Hypothalamus (tissue), 51 donors: ENCODE measurements at places on chromosomes 5 and 9.

- no peak for DNase-seq
Measured at GRCh38 chr5:121993191-121993590, 31.4 kb downstream of the SRFBP1 start.

- DNase-seq = no peak
Measured at GRCh38 chr5:157703736-157704135, 27.5 kb upstream of the THG1L start.

DNA sequence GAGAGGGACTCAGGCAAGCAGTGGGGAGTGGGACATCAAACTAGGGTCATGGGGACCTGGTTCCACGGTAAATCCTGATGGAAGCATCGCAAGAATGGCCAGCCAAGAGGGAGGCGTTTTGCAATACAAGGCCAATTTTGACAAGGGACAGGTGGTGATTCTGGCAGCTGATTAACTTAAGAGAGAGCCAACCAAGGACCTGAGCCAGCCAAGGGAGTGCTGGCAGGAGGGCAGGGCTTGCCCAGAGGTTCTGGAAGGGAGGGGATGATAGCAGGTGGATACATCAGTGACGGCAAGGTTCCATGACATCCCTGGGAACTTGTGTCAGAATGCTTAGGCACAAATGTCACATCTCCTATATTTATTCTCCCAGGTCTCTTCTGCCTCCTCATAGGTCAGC lies 32.8 kb upstream of the PUM3 start:
- no peak for DNase-seq

GRCh38 chr5:167853421-167853820 lies 438.0 kb upstream of the WWC1 start:
- DNase-seq = no peak

- no peak for DNase-seq
Measured at GRCh38 chr5:178214160-178214803, 9.9 kb downstream of the HNRNPAB start.

DNA sequence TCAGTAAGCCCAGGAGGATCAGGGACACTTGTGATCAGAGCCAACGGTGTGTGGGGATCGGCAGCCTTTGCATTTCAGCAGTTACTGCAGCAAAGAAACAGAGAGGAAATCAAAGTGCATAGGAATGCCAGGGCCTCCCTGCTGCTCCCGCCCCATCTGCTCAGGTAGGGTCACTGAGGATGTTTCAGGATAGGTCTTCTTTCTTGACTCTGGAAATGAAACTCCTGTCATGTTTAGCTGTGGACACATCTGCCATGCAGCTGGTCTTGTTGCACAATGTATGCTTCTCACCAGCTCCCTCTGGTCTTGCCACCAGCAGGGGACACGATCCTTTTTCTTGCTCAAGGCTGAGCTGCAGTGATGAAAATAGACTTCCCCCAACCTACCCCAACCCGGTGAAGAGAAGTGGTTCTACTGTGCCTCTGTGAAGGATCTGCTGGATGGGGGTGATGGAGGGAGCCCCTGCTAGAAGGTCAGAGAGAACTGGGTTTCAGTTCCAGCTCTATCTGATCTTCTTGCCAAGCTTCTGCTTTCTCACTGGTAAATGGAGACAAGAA lies 185.2 kb upstream of the KLF4 start:
- no peak for DNase-seq

GRCh38 chr5:40780199-40780598 lies 18.0 kb downstream of the PRKAA1 start:
- DNase-seq = no peak

DNA sequence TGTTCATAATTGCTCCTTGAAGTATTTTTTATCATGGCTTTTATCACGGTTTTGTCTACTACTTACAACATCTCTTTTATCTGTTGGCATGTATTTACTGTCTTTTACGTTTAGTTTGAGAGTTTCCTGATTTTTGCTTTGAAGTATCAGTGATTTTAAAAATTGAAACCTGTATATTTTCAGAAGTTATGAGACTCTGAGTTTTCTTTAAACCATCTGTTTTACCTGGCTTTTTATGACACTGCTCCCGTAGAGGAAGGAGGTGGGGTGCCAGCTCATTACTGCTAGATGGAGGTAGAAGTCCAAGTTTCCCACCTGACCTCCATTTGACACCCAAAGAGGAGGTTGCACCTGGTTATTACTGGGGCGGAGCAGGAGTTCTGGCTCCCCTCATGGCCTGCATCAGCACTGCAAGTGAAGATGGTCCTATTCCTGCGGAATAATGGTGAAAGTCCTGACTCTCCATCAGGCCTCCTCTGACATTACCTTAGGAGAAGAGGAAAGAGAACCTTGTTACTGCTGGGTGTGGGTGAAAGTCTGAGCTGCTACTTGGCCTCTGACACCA lies 10.0 kb upstream of the ZNF131 start:
- DNase-seq = no peak

- DNase-seq = no peak
Measured at GRCh38 chr5:124761010-124761409, 14.6 kb upstream of the ZNF608 start.

GRCh38 chr9:104905153-104905901 lies 22.6 kb downstream of the ABCA1 start:
- DNase-seq = no peak

- no peak for DNase-seq
Measured at GRCh38 chr5:173108914-173109313, 35.4 kb upstream of the BNIP1 start.

GRCh38 chr9:2697492-2697891 lies 19.8 kb upstream of the KCNV2 start:
- no peak for DNase-seq

- DNase-seq = no peak
Measured at GRCh38 chr5:86917117-86917579, 299.4 kb downstream of the COX7C start.

DNA sequence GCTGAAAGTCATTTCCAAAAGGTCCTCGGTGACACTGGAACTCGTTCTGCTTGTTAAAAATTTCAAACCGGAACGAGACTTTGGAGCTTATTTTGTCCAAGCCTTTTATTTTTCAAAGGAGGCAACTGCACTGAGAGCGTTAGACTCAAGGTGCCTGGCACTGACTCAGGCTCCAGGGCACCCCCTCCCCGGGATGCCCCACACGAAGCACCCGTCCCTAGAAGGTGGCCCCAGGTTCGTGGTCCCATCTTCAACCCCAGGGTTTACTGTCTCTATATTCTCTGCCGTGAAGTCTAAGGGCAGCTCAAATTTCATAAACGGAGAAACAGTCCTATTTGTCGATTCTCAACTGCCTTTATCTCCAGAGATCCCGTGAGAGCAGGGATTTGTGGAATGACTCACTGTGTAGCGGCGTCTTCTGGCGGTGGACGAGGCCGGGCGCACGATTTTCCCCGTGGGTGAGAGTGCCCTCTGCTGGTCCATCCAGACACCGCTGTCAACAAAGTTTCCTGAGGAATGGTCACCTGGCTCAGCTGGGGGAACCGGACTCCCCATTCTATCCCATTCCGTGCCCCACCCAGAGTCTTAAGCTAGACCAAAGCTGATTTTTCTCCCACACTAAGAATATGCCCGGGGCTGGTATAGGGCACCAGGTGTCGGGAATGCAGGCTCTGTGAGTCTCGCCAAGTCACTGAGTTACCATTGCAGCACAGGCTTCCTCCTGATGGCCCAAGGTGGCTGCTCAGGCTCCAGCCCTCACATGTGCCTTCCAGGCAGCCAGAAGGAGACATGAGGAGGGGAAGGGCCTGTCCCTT lies 27.1 kb upstream of the SLC6A19 start:
- no peak for DNase-seq

DNA sequence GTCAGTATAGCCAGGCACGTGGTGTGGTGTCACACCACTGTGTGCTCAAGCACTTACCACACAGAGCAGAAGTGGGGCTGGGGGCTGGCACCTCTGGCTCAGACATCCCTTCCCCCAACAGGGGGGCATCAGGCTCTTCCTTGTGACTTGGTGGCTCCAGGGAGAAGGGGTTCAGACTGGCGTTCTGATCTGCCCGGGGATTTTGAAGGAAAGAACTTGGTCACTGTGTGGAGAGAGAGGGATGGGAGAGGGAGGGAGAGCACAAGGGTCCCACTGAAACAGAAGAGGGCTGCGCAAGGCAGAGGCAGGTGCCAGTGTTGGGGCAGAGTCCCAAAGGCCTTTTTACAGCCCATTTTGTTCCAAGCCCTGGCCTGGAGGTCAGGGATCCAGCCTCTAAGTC lies 109.7 kb upstream of the ALDH1B1 start:
- no peak for DNase-seq

DNA sequence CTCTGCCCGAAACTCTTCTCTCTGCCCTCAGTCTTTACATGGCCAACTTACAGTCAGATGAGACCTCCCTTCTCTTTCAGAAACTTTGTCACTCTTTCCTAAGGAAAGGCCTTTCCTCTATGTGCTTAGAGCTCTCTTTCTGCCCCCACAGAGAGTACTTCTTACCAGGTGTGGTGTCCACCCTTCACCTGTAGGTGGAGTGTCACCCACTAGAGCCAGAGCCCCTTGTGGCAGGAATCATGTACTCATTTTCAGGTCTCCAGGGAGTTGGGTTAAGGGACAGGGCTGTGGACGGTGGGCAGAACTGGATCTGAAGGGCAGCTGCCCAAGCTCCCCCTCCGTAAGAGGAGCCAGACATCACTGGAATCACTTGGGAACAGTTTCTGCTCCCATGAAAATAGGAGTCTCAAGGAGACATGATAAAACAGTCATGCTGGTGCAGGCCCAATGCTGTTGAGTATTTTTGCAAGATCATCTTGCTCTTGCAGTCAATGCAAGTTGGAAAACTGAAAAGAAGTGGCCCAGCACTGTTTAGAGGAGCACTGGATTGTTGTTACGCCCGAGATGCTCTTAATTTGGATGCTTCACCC lies 436.7 kb downstream of the ZSWIM6 start:
- no peak for DNase-seq
